RKO (cell line): ENCODE measurements at places on chromosomes 5 and 9.

DNA sequence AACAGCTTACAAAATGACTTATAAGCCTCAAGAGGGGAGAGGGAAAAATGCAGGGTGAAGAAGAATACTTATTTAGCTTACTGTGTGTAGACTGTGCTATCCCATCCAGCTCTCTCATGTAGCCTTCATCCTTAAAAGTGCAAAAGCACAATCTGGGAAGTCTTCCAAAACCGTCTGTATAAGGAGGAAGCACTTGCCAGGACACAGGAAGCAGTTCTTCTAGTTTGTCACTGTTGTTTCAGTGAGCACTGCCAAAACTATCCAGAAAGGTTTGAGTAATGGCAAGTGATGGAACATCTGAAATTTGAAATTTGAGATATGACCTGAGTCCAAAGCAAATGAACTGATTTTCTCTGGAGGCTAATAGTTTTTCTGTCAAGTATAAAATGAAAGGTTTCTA is 140.8 kb upstream of the ISL1 start:
- DNase-seq, result peak; percentile 37

DNA sequence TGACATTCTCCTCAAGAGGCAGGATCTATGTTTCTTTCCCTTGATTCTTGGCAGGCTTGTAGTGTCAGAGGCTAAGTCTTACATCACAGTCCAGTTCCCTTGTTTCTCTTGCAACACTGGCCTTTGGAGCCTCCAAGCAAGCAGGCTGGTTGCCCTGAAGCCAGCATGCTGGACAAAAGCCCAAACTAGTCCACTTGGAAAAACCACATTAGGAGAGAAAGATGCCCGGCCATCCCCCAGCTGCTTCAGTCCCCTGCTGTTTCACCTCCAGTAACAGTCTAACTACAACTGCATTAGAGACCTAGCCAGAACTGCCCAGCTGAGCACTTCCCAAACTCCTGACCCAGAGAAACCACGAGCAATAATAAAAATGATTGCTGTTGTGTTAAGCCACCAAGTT is 87.6 kb downstream of the ADAMTS6 start:
- DNase-seq, result no peak

GRCh38 chr5:59917121-59917520 is 23.6 kb upstream of the PDE4D start:
- DNase-seq, result no peak

DNA sequence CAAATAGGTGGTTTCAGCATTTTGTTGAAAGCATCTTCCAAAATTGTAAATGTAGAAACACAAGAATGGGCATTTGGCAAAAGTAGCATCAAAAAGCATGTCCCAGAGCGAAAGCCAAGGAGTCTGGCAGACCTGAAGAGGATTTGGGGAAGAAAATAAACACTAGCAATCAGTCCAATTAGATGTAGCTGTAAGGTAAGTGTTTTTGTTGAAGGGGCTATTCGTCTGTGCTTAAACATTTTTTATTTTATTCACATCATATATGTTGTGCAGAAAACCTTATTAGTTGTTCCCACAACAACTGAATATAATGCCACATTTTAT is 954.1 kb upstream of the COX7C start:
- DNase-seq, result no peak

- no peak for DNase-seq
These were observed 1.3 kb downstream of the MINAR2 start for GRCh38 chr5:129748913-129749880.

DNA sequence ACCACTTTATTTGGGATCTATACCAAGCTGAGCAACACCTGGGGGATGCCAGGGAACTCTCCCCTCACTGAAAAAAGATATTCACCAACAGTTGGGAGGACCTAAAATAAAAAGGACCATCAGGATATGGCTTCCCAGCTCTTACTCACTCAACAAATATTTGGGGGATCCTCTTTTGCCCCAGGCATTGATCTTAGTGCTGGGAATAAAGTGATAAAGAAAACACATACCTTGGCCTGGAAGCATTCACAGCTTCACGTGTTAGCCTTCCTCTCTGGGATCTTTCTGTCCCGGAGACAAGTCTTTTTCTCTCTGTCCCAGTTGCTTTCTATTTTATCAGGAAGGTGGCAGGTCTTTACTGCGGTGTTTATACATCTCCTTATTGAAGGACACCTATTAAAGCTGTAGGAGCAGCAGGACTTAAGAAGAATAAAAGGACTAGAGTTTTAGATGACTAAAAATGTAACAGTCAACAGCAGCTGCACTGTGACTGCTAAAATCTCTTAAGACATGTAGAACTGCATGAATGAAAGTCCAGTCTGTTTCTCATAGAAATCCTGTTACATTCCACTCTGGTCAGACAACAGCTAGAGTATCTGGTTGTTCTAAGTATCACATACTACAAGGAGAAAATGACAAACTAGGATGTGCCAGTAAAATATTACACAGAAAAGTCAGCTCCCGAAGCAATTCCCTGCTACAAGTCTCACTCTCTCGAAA is 90.0 kb upstream of the ITGA2 start:
- DNase-seq, result no peak

DNA sequence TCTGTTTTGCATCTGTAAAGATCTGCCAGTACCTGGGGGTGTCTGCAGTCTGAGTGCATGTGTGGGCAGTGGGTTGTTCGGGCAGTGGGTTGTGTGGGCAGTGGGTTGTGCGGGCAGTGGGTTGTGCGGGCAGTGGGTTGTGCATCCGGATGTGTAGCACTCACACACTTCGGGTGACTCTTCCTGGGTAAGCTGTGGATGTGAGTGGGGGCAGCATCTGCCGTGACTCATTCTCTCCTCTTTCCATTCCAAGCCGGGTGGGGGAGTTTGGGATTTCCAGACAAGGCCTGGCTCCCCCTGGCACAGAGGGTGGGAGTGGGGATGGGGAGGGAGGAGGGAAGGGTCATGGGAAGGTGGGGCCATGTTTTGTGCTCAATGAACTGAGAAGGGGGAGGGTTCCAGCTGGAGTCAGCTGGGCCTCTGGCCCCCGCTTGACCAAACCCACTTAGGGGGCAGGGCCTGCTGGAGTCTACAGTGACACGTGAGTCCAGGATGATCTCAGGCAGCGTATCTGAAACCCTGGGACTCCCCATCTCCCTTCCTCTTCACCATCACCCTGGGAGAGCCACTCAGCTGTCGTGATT is 8.3 kb downstream of the CRB2 start:
- DNase-seq, result no peak

GRCh38 chr9:107547303-107547702 is 57.7 kb upstream of the KLF4 start:
- no peak for DNase-seq

DNA sequence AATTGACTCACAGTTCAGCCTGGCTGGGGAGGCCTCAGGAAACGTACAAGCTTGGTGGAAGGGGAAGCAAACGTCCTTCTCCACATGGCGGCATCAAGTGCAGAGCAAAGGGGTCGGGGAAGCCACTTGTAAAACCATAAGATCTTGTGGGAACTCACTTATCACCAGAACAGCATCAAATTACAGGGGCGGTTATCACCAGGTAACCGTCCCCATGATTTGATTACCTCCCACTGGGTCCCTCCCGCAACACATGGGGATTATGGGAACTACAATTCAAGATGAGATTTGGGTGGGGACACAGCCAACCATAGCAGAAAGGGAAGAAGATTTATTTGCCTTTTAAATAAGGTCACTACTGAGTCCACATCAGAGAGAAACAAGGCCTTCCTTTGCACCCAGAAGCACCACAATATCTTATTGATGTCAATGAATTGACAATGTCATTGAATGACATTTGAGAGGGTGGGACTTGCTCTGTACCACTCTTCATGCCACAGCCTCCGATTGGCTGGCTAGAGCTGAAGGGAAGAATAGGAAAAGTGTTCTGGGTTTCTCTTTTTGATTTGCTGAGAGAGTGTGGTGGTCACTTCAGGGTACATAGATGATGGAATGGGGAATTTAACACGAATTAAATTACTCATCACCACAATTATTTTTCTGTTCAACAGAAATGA is 11.0 kb downstream of the SKP2 start:
- no peak for DNase-seq

- no peak for DNase-seq
These were observed 75.6 kb upstream of the ZSWIM6 start for GRCh38 chr5:61256474-61256873.

- no peak for DNase-seq
These were observed 69.2 kb upstream of the PLPP1 start for GRCh38 chr5:55603922-55604321.

- DNase-seq, result no peak
These were observed 106.2 kb downstream of the CMYA5 start for GRCh38 chr5:79795764-79796398.

DNA sequence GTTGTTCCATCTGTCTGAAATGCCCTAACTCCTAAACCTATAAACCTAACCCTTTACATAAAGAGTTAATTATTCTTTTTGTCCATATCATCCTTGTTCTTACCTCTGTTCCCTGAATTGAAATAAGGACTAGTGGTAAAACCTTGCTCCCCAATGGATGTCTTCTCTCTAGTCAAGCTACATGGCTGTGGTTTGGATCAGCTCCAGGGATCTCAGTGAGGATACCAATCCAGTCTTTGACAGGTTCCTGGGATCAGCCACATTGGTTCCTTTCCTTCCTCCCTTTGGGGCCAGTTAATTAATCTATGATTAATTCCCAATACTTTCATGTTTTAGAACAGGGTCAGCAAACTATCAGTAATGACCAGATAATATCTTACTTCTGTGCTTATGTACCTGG is 151.6 kb downstream of the SIL1 start:
- no peak for DNase-seq

- DNase-seq, result peak; percentile 85
These were observed 510 bp downstream of the NOXA1 start for GRCh38 chr9:137423514-137424291.

- no peak for DNase-seq
These were observed 13.4 kb upstream of the EXOC3 start for GRCh38 chr5:429453-430188.

- DNase-seq, result no peak
These were observed 62.5 kb upstream of the PSD2 start for GRCh38 chr5:139733010-139733688.

DNA sequence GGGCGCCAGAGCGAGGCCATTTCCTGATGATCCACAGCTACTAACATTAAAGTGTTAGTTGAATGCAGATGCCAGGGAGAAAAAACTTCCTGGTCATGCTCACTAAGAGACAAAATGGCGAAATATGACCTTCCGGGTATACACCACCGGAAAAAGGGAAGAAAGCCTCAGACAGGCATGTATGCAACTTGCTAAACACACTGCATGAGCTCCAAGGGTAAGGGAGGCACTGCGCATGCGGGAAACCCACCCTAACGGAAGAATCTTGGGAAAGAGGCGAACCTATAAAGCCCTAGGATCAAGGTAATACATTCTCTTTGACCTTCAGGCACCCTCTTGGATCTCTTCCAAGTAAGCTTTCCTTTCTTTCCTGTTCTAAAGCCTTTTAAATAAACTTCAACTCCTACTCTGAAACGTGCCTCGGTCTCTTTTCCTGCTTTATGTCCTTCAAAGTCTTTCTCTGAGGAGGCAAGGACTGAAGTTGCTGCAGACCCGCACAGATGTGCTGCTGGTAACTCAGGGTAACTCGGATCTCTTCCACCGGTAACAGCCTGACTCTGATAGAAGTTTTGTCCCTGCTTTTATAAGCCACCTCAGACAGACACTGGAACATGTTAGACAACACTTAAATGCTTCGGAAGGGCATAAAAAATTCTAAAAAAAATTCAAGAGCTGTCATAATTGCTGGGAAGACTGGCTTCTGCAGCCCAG is 64.9 kb downstream of the DTWD2 start:
- no peak for DNase-seq

GRCh38 chr9:37336150-37336549 is 86.3 kb upstream of the GRHPR start:
- DNase-seq, result no peak

DNA sequence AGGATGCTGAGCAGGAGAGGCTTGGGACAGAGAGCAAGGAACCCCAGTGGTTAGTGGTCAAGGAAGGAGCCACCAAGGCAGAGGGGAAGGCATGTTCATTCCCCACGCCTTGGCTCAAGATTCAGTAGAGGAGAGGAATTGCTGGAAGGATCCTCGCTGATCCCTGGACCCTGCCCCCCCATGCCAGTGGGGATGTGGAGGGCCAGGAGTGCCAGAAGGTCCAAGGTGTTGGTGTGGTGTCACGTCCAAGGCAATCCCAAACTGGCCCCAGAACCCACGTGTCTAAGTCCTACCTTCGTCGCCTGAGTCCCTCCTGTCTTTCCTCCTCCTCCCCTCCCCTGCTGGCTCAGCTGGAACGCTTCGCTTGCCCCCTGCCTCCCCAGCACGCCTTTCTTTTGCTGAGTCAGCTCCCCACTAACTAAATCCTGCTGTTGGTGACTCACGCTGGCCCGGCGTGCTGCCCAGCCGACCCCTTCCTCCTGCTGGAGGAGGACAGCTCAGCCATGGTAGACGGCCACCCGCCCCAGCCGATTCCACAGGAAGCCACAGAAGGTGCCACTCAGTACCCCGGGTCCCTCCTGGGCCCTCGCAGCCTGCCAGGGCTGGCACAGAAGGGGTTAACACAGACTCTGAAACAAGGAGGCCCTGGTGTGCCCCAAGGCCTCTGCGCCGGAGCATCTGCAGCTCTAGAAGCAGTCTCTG is 37.6 kb upstream of the ORM1 start:
- peak; percentile 47 for DNase-seq

GRCh38 chr9:6715755-6716643 is 41.8 kb upstream of the KDM4C start:
- peak; percentile 69 for DNase-seq

- no peak for DNase-seq
These were observed 75.2 kb upstream of the PRLR start for GRCh38 chr5:35305336-35306020.

DNA sequence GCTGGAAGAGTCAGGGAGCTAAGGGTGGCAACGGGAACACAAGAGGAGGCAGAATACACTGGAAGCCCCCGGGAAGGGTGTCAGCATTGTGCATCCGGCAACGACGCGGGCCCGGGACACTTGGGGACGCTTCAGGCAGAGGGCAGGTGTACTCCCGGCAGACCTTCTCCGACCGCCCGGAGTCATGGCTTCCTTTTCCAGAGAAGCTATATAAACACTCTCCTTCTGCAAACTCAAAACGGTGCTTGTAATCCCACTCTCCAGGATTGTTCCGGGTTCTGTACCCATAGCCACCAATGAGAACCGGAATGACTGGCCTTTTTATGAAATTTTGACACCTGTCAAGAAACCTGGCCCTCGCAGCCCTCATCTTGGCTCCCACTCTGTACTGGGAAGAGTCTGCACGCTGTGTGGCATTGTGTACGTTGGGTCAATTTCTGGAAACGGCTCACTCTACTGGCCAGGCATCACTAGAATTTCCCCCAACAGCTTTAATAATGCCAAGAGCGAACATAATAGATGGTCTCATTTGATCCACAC is 462 bp upstream of the MCC start:
- no peak for DNase-seq

GRCh38 chr9:121952611-121953010 is 140.5 kb downstream of the TTLL11 start:
- no peak for DNase-seq

GRCh38 chr9:136305804-136306203 is 1.9 kb upstream of the CCDC187 start:
- DNase-seq, result no peak

DNA sequence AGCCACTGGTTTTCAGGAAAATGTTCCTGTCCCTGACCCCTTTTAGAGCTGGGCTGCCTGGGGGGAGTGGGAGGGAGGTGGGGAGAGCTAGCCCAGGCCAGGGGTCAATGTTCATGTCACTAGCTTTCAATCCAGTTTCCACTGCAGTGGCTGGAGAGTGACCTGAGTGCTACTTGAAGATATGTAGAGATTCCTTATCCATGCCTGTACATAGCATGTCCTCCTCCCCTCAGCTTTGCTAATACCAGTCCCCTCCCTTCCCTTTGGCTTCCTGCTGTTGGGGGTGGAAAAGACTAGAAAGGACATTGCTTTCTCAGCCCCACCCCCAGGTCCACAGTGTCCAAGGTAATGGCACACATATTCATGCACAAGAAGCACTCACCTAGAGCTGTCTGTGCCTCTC is 7.8 kb downstream of the DNAJB5 start:
- no peak for DNase-seq
